ENCODE measurements at places on chromosomes 5 and 9. TPM values are rescaled to one million over a fixed set of nuclear protein-coding genes. Genes with fewer than 3 reads are reported as not detected.

SPATA9 gene
- 0.30 TPM for total RNA-seq

RNF208 gene
- total RNA-seq, result 2.8 TPM

NINJ1 gene
- total RNA-seq, result 36.2 TPM

PCDHB4 gene
- 0.20 TPM for total RNA-seq

F2RL2 gene
- total RNA-seq, result 34.1 TPM

All from smooth muscle cell of the pulmonary artery (primary cell).